ENCODE measurements at places on chromosomes 4 and X.
A peak's percentile ranks its signal among the peaks of the same experiment; 100 is the strongest.

GRCh38 chrX:147803948-147804347 is 107.8 kb upstream of the FMR1 start:
- H3K27ac ChIP-seq = no peak overlapping the region
- DNase-seq = no peak
- no peaks in the 10 kb centered on the region for H3K4me1 ChIP-seq

- DNase-seq = peak; percentile 49
- no peak overlapping the region for H3K4me3 ChIP-seq
- no peaks in the 10 kb centered on the region for H3K36me3 ChIP-seq
- no peaks in the 10 kb centered on the region for H3K4me1 ChIP-seq
- H3K27me3 ChIP-seq = no peaks in the 10 kb centered on the region
These were observed 16.2 kb upstream of the ZCCHC12 start for GRCh38 chrX:118807151-118808017.

- no peak for DNase-seq
- H3K4me3 ChIP-seq = no peak overlapping the region
- no peaks in the 10 kb centered on the region for H3K4me1 ChIP-seq
These were observed 88.5 kb downstream of the KIT start for GRCh38 chr4:54746218-54746617.

GRCh38 chrX:151753313-151754046 is 18.9 kb downstream of the CNGA2 start:
- no peaks in the 10 kb centered on the region for H3K27me3 ChIP-seq
- H3K27ac ChIP-seq = no peak overlapping the region

- peaks cover 3% of the 10 kb centered on the region for H3K4me1 ChIP-seq
- no peak overlapping the region for H3K27ac ChIP-seq
- H3K36me3 ChIP-seq = peaks cover 16% of the 10 kb centered on the region
- H3K4me3 ChIP-seq = no peak overlapping the region
- H3K27me3 ChIP-seq = no peaks in the 10 kb centered on the region
- DNase-seq = no peak
These were observed 35.0 kb downstream of the RFC1 start for GRCh38 chr4:39331191-39331590.

GRCh38 chr4:110071466-110071865 is 126.9 kb downstream of the ELOVL6 start:
- H3K4me1 ChIP-seq = no peaks in the 10 kb centered on the region
- H3K36me3 ChIP-seq = no peaks in the 10 kb centered on the region
- no peak for DNase-seq
- H3K4me3 ChIP-seq = no peak overlapping the region
- H3K27ac ChIP-seq = no peak overlapping the region

DNA sequence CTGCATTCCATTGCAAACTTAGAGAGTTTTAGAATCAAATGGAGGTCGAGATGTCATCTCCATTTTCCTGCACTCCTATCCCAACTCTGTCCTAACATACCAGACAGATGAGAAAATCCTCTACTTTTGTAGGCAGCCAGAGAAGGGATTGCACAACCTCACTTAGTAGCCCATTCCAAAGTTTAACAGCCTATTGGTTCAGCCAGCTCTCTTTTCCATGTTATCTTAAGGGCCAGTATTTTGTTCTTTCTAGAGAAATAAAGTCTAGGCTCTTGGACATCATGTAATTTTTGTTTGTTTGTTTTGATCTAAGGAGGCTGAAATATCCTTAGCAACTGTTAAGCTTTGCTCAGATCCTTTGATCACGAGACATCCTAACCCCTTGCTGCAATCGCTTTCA is 173.0 kb downstream of the COX18 start:
- no peaks in the 10 kb centered on the region for H3K4me1 ChIP-seq
- DNase-seq = no peak
- H3K27ac ChIP-seq = no peak overlapping the region
- no peaks in the 10 kb centered on the region for H3K27me3 ChIP-seq
- no peak overlapping the region for H3K4me3 ChIP-seq
- H3K36me3 ChIP-seq = no peaks in the 10 kb centered on the region

DNA sequence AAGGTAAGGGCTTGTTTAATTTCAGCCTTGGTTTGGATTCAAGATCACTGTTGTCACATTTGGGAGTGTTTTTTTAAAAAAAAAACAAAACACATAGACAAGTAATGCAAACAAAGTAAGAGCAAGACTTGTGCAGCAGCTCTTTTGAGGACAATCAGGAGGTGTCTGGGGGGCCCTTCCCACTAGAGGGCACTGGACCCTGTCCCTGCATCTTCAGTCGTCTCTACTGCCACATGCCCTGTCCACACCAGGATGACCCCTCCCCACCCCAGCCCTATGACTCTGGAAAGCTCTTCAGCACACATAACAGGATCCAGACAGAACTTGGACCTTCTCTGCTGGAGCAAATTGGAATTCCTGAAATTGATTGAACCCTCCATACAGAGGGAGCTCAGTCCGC is 71.0 kb downstream of the USP46 start:
- H3K4me3 ChIP-seq = no peak overlapping the region
- no peaks in the 10 kb centered on the region for H3K27me3 ChIP-seq
- H3K36me3 ChIP-seq = no peaks in the 10 kb centered on the region
- no peak overlapping the region for H3K27ac ChIP-seq
- H3K4me1 ChIP-seq = no peaks in the 10 kb centered on the region

DNA sequence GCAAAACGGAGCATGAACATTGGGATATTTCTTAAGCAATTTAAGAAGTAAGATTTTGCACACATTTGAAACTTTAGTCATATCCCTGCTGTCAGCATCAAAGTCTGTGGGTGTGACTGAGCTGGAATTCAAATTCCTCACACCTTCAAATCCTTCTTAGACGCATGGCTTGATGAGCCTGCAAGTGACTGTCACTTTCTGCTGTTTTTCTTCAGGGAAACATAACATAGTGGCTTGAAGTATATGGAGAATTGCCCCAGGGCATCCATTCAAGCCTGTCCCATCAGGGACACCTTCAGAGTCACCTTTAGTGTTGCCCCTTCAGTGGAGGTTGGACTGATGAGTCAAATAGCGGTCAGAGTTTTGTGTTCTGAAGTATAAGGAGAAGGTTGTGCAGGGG is 17.4 kb downstream of the FHDC1 start:
- no peaks in the 10 kb centered on the region for H3K4me1 ChIP-seq
- no peak for DNase-seq
- H3K27ac ChIP-seq = no peak overlapping the region
- no peak overlapping the region for H3K4me3 ChIP-seq
- peaks cover 10% of the 10 kb centered on the region for H3K27me3 ChIP-seq

DNA sequence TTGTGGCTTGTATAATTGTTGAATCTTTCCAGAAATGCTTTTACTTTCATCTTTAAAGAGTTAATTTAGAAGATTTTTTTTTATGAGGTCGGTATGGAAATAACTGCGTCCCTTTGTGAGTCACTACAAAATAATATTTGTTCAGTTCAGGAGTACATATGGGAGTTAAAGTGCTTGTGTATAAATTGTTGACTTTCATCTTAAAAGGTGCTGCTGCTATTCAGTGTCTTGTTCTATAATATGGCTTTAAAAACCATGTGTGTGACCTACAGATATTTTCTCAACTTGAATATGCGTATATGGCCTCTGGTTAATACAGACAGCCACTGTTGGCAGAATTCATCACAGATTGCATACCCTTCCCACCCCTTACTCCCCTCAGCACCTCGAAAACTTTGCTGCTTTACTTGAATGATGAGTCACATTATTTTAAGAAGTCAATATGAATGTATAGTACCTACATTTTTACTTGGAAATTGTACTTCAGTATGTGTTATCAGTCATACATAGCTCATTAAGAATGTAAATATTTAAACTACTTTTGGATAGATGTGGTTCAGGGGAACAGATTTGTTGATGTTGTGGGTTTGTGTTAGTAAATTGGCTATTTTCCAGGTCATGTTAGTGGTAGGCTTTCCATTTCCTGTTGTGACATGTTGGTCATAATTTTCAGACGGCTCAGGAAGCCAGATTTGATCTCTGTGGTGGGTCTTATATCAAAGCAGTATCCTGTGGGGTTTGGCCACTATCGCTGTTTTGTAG is 1.5 kb downstream of the CLCN3 start:
- peaks cover 42% of the 10 kb centered on the region for H3K4me1 ChIP-seq
- peak; percentile 40 for DNase-seq
- H3K27me3 ChIP-seq = no peaks in the 10 kb centered on the region
- peak overlapping the region; percentile 97 for H3K27ac ChIP-seq
- H3K36me3 ChIP-seq = no peaks in the 10 kb centered on the region
- H3K4me3 ChIP-seq = peak overlapping the region; percentile 97

DNA sequence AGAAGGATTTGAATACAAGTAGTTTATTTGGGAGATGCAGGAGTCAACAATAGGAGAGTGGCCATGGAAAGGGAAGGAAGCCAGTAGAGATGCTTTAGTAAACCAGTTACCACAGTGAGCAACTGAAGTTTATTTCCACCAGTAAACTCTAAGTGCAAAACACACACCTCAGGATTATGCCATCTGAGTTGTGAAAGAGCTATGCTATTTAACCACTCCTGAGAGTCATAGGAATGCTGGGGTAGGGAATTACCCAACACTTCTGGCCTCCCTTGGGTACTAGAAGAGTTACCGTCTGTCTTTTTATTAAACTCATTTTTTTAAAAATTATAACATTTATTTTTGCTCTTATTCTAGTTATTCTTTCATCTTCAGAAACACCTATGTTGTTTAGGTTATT is 834.6 kb upstream of the AMOT start:
- no peak overlapping the region for H3K27ac ChIP-seq
- H3K36me3 ChIP-seq = no peaks in the 10 kb centered on the region
- no peaks in the 10 kb centered on the region for H3K4me1 ChIP-seq
- no peak for DNase-seq
- no peak overlapping the region for H3K4me3 ChIP-seq

DNA sequence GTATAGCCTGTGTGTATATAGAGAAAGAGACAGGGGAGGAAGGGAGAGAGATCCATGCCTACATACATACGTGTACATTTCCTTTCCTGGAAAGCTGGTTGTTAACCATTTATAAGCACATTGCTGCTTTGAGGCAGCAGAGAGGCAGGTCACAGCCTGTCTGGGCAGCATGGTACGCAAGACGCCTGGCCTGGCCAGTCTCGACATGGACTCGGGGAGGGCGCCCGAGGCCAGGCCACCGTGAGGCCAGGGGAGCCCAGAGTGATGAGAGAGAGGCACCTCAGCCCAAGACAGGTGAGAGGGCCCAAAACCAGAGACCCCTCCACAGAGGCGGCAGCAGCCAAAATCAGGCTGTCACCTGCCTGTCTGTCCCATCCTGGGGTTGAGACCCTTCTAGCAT is 3.9 kb downstream of the TREX2 start:
- no peaks in the 10 kb centered on the region for H3K4me1 ChIP-seq
- no peaks in the 10 kb centered on the region for H3K27me3 ChIP-seq
- no peak for DNase-seq
- no peak overlapping the region for H3K27ac ChIP-seq

- no peak overlapping the region for H3K27ac ChIP-seq
- H3K4me1 ChIP-seq = no peaks in the 10 kb centered on the region
- DNase-seq = no peak
- H3K4me3 ChIP-seq = no peak overlapping the region
These were observed 1958.6 kb downstream of the C4orf33 start for GRCh38 chr4:131054489-131055019.

DNA sequence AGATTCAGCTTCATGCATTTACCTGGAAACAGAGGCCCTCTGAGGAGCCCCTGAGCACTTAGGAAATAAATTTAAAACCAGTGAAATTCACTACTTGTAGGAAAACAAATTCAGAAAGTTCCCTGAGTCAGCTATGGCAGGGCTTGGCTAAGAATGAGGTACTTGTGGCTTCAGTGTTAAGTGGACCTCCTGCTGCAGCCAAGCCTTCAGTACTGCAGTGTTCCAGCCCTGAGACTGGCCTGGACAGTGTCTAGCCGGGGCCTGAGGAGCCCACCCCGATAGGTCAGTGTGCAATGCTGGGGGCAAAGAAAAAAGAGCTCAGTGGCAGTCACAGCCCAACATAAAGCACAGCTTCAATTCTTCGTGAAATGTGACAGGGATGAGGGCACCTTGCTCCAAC is 41.9 kb downstream of the F11 start:
- no peaks in the 10 kb centered on the region for H3K4me1 ChIP-seq
- DNase-seq = no peak
- no peaks in the 10 kb centered on the region for H3K36me3 ChIP-seq

GRCh38 chrX:53093177-53093655 is 726 bp upstream of the KANTR start:
- peak overlapping the region; percentile 80 for H3K27ac ChIP-seq
- H3K4me1 ChIP-seq = peaks cover 15% of the 10 kb centered on the region
- peak overlapping the region; percentile 80 for H3K4me3 ChIP-seq
- H3K36me3 ChIP-seq = no peaks in the 10 kb centered on the region
- no peaks in the 10 kb centered on the region for H3K27me3 ChIP-seq
- peak; percentile 83 for DNase-seq

DNA sequence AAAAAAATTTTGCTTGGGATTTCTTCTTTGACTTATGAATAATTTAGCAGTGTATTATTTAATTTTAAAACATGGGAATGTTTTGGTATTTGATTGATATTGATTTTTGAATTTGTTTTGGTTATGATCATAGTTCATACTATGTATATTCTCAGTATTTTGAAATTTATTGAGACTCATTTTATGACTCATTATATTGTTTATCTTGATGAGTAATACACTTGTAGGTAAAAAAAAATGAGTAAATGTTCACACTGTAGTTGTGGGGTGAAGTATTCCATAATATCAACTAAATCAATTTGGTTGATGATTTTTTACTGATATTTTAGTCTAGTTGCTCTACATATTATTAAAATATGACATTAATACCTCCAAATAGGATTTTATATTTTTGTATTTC is 1142.2 kb downstream of the ADGRL3 start:
- H3K4me1 ChIP-seq = no peaks in the 10 kb centered on the region
- no peaks in the 10 kb centered on the region for H3K36me3 ChIP-seq
- H3K4me3 ChIP-seq = no peak overlapping the region
- no peak overlapping the region for H3K27ac ChIP-seq
